MM.1S (cell line): ENCODE measurements at places on chromosomes 1 and 21.

DNA sequence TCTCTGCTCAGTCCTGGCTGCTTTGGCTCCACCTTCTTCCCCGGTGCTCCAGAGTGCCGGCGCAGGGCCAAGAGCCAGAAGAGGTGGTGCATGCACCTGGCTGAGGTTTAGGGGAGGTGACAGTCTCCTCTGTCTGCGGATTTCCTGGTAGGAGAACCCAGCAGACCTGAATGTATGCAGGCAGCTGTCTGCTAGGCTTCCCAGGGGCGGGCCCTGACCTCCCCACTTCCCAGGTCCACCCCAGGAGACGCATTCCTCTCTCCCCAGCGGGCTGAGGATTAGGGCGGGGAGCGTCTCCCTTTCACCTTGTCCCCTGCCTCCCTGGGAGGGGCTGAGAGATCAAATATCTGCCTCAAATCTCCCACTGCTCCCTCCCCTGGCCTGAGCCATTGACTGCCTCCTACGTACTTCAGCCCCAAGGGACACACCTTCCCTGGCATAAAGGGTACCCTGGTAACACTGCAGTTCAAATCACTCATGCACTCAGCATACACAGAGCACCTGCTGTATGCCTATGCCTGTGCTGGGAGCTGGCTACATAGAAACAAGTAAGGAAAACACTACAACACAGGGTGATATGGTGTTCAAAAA is 27.5 kb downstream of the DMBX1 start:
- peak; percentile 61 for DNase-seq

GRCh38 chr21:38495696-38496095 is 2.6 kb downstream of the ERG start:
- DNase-seq: no peak

DNA sequence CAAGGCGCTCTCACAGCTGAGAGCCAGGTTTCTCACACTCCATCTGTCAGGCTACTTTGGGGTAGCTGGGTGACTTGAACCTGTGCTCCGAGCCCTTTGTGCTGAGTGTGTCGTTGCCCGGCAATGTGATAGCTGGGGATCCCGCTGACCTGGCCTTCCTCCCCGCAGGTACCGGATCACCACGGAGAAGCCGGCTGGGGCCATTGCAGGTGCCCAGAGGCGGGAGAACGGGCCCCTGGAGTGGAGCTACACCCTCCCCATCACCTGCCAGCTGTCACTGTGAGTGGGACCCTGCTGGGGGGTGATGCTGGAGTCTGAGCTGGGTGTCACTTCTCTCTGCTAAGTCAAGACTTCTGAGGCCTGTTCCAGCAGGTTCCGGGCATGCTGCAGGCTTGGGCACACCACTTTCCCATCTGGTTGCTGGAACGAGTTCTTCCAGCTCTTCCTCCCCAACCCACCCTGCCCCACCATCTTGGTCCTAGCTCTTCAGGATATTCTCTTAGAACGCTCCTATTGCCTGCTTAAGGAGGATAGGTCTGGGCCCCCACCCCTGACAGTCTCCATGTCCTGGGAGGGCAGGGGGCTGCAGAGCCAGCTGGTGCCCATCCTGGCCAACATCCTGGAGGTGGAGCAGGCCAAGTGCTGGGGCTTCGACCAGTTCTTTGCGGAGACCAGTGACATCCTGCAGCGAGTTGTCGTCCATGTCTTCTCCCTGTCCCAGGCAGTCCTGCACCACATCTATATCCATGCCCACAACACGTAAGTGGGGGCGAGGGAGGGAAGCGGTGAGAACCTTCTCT is 7.5 kb downstream of the IKBKE start:
- DNase-seq: no peak

DNA sequence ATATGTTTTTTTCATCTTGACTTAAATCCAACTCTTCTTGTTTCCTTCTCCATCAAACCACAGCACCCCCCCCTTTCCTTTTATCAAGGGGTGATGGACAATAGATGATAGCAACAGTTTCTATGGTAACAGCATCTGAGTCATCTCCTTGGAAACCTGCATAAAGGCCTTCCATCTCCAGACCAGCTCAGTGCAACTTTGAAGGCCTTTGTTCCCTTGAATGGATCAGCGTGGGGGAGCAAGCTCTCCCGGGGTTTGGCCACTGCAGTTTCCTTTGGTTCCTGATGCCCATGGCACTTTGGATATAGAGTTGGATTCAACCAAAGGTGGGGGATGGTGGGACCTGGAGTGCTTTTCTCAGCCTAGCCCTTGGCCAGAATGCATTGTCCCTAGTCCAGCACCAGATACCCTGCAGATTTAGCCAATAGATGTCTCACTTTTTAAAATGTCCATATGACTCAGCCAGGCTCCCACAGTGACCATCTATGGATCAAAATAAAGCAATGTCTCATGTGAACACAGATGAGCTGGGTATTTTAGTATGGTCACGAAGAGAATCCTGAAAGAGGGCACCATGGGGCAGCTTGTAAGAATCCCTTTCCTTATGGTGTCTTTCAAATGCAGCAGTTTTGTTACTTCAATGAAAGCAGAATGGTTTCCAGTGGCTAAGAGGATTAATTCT is 127.7 kb downstream of the SPATA46 start:
- DNase-seq: no peak
